ENCODE measurements at places on chromosomes 7 and 10.

GRCh38 chr7:143265017-143265693 is 1.9 kb downstream of the GSTK1 start:
- no peak for DNase-seq

DNA sequence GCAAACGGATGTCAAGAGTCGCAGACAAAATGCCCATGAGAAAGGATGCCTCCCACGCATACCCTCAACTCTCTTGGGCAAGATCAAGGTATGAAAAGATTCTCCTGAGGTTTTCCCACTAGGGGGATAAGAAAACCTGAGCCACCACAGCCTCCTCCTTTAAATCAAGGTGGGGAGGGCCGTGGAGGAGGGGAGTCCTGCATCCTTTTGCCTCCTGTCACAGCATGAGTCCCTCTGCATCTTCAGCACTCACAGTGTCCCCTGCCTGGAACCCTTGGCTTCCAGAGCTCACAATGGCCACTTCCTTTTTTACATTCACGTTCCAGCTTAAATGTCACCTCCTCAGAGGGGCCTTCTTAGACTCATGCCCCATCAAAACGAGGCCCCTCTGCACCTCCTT is 207.6 kb downstream of the GLI3 start:
- no peak for DNase-seq

- no peak for DNase-seq
These were observed 224.7 kb downstream of the GLRX3 start for GRCh38 chr10:130360826-130361311.

GRCh38 chr10:61642676-61643075 is 20.1 kb upstream of the CABCOCO1 start:
- DNase-seq, result no peak

- no peak for DNase-seq
These were observed 85.0 kb downstream of the ZMIZ1 start for GRCh38 chr10:79153745-79154144.

- DNase-seq, result no peak
These were observed 62.7 kb downstream of the SHH start for GRCh38 chr7:155749578-155749977.

Measured in caudate nucleus (tissue), 63 donors.